B cell (primary cell): ENCODE measurements at places on chromosomes 3 and 15. TPM values are rescaled to one million over a fixed set of nuclear protein-coding genes. Genes with fewer than 3 reads are reported as not detected.

The IQCF5 gene
- polyA plus RNA-seq, result not detected in 2 replicates

The PLA2G4E gene
- not detected in 2 replicates for polyA plus RNA-seq

The GASK1A gene
- 0.17 TPM in 1 of 2 replicates, not detected in the other for polyA plus RNA-seq

DNA sequence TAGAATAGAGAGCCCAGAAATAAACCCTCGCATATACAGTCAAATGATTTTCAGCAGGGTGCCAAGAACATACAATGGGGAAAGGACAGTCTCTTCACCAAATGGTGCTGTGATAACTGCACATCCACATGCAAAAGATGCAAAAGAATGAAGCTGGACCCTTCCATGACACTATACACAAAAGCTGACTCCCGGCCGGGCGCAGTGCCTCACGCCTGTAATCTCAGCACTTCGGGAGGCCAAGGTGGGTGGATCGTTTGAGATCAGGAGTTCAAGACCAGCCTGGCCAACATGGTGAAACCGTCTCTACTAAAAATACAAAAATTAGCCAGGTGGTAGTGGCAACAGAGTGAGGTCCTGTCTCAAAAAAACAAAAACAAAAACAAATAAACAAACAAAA lies 43.2 kb upstream of the IQSEC1 start:
- H3K27ac ChIP-seq, result no peak overlapping the region
- peaks cover 51% of the 10 kb centered on the region for H3K4me1 ChIP-seq
- no peak overlapping the region for H3K4me3 ChIP-seq
- no peaks in the 10 kb centered on the region for H3K36me3 ChIP-seq
- no peaks in the 10 kb centered on the region for H3K27me3 ChIP-seq
- no peak for DNase-seq

- no peak for DNase-seq
- no peaks in the 10 kb centered on the region for H3K4me1 ChIP-seq
- H3K27me3 ChIP-seq, result no peaks in the 10 kb centered on the region
- H3K27ac ChIP-seq, result no peak overlapping the region
- no peak overlapping the region for H3K4me3 ChIP-seq
These were observed 102.7 kb downstream of the IMPG2 start for GRCh38 chr3:101217472-101218245.

The GP9 gene
- polyA plus RNA-seq, result 0.45 TPM in 1 of 2 replicates, not detected in the other

The IMPG2 gene
- polyA plus RNA-seq, result 0.21 and 0.22 TPM in 2 replicates

DNA sequence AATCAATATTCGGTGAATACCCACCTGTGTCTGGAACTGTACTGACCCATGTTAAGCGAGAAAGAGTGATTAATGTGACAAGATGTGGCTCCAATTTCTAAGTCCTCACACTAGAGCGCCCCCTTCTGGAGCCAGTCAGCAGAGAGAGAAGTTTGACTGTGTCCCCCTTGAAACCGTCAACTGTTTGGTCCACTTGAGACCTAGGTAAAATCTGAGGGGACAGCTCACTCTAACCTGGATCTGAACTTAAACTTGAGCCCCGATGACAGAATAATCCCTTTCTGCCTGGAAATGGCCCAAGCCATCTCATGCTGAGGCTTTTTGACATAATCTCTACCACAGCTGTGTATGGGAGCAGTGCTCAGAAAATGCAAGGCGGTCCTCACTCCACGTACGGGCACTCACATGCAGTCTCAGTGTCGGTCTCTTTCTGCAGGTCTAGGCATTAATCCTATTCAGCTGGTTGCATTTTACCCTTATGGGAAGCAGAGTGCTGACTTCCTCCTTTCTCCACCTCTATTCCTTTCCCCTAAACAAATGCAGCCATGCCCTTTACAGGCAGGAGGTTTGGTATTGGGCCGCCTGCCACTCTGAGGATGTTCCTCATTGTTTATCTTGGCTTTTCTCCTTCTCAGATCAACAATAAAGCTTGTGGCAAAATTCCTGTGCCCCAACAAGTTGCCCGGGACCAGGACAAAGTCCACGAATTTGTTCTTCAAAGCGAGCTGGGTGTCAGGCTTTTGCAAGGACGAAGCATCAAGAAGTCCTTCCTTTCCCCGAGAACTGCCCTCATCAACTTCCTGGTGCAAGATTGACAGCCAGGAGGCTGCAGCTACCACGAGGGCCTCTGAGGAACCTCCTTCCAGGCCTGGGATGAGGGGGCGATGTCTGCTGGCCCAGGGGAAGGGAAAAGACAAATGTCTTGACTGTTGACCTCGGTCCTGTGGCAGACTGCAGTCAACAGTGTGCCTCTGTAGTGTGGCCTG lies 47.5 kb upstream of the LIMD1 start:
- no peaks in the 10 kb centered on the region for H3K27me3 ChIP-seq
- DNase-seq, result peak; percentile 20
- H3K27ac ChIP-seq, result no peak overlapping the region

- DNase-seq, result no peak
- H3K27me3 ChIP-seq, result peaks cover 27% of the 10 kb centered on the region
- H3K27ac ChIP-seq, result no peak overlapping the region
- no peaks in the 10 kb centered on the region for H3K36me3 ChIP-seq
- H3K4me1 ChIP-seq, result no peaks in the 10 kb centered on the region
These were observed 16.2 kb downstream of the LCMT2 start for GRCh38 chr15:43314171-43314570.

- DNase-seq, result peak; percentile 62
- no peaks in the 10 kb centered on the region for H3K36me3 ChIP-seq
- peaks cover 14% of the 10 kb centered on the region for H3K4me1 ChIP-seq
These were observed 67.6 kb upstream of the GCNT3 start for GRCh38 chr15:59543721-59544547.

- H3K27ac ChIP-seq, result no peak overlapping the region
- no peaks in the 10 kb centered on the region for H3K27me3 ChIP-seq
- no peak for DNase-seq
- no peaks in the 10 kb centered on the region for H3K4me1 ChIP-seq
- H3K4me3 ChIP-seq, result no peak overlapping the region
These were observed 144.0 kb upstream of the PTPRG start for GRCh38 chr3:61417352-61417751.

The MDFIC2 gene
- polyA plus RNA-seq, result not detected in 2 replicates

The KCNMB3 gene
- polyA plus RNA-seq, result 3.5 and 4.2 TPM in 2 replicates

- no peak for DNase-seq
- no peaks in the 10 kb centered on the region for H3K36me3 ChIP-seq
- no peak overlapping the region for H3K27ac ChIP-seq
- H3K27me3 ChIP-seq, result no peaks in the 10 kb centered on the region
- H3K4me3 ChIP-seq, result no peak overlapping the region
- no peaks in the 10 kb centered on the region for H3K4me1 ChIP-seq
These were observed 124.6 kb upstream of the LYSMD4 start for GRCh38 chr15:99857836-99858235.

DNA sequence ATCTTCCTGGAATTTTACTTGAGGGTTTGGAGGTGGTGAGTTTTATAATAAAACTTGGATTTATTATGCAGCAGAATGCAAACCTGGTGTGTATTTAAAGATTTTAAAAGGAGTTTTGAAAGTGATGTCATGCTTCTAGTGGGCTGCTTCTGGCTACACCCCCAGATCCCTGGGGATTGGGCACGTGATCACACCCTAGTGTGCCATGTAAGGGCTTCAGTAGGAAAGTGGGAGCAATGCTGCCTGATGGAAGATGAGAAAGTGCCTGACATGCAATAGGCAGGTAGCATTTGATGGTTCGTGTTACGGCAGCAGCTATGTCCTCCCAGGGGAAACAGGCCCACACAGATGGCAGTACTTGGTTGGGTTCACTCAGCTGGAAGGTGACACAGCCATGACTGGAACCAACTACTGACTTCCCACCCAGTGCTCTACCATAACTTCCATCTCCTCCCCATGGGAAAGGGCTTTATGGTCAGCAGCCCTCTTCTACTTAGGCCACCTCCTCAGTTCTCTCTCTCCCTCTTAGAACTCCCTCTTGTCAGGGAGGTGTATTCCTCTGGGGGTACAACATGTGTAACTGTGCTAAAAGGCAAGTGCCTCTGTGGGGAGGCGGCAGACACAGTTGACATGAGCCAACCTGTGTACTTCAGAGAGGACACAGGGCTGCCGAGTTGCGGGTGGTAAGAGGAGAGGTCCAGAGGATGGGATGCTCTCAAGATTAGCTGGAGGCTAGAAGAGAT lies 5.6 kb downstream of the ITPKA start:
- peak; percentile 46 for DNase-seq
- H3K27ac ChIP-seq, result no peak overlapping the region
- no peaks in the 10 kb centered on the region for H3K36me3 ChIP-seq
- no peak overlapping the region for H3K4me3 ChIP-seq

The PPARG gene
- polyA plus RNA-seq, result 0.12 TPM in 1 of 2 replicates, not detected in the other

The CGNL1 gene
- 0.03 TPM in 1 of 2 replicates, not detected in the other for polyA plus RNA-seq

DNA sequence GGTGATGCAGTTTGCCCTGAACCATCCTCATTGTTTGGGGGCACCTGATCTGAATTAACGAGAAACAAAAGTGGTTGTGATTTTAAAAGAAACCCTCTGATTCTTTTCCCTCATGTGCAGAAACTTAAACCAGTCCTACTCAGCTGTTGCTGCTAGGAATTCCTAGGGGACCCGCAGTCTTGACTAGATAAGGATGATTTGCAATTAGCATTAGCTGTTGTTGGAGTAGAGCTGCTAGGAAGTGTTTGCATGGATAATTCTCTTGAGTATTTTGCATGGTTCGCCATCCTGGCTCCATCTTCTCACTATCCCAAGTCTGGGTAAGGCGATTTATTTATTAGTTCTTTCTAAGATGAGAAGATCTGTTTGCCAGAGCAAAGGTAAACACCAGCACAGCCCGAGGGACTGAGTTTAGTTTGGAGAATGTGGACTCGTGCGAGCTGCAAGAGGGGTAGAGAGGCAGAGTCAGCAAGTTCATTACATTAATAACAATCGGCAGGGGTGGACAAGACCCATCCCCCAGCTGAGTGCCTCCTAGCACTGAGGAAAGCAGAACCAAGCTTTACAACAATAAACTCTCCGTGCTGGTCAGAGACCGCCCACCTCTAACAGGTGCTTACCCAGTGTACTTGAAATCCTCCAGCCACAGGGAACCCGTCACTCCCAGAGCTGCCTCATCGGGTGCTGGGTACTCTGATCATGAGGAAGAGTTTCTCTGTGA lies 4.1 kb downstream of the FGD5 start:
- no peak overlapping the region for H3K4me3 ChIP-seq
- H3K27me3 ChIP-seq, result no peaks in the 10 kb centered on the region
- H3K27ac ChIP-seq, result no peak overlapping the region
- DNase-seq, result no peak
- no peaks in the 10 kb centered on the region for H3K4me1 ChIP-seq

The ANKDD1A gene
- polyA plus RNA-seq, result 1.0 and 2.7 TPM in 2 replicates
